ENCODE measurements at places on chromosomes 1 and 21.

GRCh38 chr1:180577361-180577760, 18.6 kb downstream of the OVAAL start:
- no peak for DNase-seq

- DNase-seq = no peak
These were observed 162.3 kb upstream of the ARHGEF16 start for GRCh38 chr1:3292051-3292722.

GRCh38 chr1:163056831-163057230, 12.3 kb upstream of the RGS4 start:
- no peak for DNase-seq

DNA sequence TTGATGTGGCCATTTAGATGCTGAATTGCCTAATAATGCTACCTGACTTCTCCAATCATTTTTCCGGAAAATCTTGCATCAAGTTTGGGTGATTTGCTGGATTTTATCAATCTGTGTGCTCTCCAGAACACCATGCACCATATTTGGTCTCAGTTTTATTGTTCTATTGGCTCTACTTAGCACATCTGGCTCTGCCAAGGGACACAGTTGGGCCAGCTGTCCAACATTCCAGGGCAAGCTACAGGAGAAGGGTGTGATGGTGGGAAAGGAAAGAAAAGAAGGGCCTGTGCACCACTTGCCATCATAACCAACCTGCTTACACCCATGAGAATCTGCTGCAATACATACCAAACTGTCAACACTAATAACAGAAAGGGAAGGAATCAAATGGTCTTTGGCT, 90.2 kb upstream of the NFIA start:
- no peak for DNase-seq

- DNase-seq = peak; percentile 63
These were observed at the start of gene TTLL7 for GRCh38 chr1:83998498-83999315. TTLL7 (minus strand) TSS chr1:83999132; CDS start chr1:83952211, 46,921 bp downstream.

DNA sequence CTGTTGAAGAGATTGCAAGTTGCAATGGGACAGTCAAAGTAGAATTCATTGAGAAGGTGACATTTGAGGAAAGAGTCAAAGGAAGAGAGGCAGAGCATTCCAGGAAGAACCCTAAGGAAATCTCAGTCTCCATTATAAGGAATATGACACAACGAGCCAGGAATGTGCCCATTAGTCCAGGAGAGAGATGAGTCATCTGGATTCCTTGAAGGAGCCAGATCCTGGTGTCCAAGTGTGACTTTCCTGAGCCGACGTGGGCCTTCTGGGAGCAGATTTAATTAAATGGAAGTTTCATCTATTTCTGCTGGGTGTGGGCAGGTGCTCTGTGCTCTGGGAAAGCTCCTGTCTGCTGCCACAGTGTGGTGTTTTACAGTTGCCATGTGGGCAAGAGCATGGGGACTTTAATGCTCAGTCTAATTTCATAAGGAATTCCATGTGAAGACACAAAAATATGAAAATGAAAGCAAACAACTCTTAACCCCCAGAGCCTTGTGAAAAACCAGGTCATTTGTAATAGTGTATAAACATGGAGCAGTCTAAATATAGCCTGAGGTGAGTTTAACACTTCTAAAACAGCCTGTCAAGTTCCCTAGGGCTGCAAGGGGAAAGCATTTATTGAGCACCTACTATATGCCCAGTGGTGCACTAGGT, 111.4 kb upstream of the ARTN start:
- DNase-seq = no peak

DNA sequence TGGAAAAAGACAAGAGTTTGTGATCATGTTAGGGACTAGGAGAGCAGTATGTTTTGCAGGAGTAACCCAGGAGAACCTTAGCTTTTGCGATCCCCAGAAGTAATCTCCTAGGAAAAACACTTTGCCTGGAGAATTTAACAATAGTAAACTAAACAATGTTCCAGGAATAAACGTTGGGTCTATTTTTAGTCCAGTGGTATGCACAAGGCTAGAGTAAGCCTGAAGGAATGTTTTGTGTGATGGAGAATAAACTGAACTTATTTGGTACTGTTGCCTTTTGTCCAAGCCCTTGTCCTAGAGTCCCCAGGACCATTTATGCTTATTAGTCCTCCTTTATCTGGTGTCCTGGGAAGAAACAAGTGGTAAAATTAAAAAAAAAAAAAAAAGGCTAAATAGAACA, 28.7 kb upstream of the RGS5 start:
- no peak for DNase-seq

GRCh38 chr1:147547065-147547464, 5.8 kb downstream of the BCL9 start:
- DNase-seq = no peak

DNA sequence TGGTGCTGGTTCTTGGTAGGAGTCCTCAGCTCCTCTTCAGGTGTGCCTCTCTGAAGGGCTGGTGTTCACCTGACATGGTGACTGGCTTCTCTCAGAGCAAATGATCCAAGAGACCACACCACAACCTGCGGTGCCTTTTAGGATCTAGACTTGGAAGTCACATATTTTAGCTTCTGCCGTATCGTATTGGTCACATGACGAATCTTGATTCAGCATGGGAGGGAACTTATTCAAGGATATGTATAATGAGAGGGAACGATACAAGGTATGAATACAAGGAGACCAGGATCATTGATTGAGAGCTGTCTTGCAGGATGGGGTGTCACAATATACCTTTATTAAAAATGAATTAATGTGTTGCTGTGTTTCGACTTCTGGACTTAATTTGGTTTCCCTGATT, 58.0 kb downstream of the RAP1A start:
- DNase-seq = no peak

Measured in activated CD4-positive, alpha-beta T cell treated with anti-CD3 and anti-CD28 coated beads, Interleukin-2, amount 10 ng/mL, durations not matched to agents 7 days and 5 days (primary cell).